RWPE1 (cell line): ENCODE measurements at places on chromosomes 3 and 15.

DNA sequence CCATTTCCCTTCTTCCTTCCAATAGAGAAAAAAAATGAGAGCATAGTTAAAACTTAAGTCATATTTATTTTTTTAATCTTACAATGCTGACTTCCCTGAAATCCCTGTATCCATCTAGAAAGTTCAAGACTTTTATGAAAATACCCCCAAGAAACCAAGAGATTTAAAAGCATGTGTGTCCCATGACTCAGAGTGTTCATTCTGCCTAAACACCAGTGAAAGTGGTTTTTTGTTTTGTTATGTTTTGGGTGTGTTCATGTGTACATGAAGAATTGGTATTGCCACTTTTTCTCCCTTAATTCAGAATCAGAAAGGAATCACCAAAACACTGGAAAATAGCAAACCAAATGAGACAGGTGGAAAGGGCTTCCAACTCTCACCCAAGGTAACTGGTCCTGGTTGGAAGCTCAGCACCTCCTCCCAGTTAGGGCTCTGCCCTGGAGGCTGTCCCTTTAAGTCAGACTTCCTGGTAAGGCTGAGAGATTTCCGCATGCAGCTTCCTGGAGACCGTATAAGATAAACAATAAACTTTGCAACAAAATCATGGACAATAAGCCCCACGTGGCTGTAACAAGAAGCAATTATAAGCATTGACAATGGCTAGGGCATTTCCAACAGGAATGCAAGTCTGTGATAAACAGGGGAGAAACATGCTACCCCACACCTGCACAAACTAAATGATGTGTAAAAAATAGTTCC lies 121.9 kb upstream of the ARHGEF3 start:
- peak; percentile 38 for DNase-seq

DNA sequence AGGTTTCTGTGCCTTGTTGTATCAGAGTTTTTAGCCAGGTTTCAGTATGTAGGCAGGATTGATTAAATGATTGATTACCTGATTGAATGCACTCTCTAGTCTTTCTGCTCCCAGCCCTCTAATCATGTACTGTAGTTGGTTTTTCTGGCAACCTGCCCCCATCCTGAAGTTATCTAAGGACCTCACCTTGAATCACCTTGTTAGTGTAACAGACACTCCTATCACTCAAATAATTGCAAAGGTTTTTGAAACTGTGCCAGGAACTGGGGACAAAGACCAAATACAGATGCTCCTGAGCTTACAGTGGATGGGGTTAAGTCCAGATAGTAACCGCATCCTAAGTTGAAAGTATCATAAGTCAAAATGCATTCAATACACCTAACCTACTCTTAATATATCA lies 141.5 kb upstream of the EIF1B start:
- no peak for DNase-seq

GRCh38 chr3:187798531-187799530 lies 53.6 kb upstream of the BCL6 start:
- DNase-seq: no peak

DNA sequence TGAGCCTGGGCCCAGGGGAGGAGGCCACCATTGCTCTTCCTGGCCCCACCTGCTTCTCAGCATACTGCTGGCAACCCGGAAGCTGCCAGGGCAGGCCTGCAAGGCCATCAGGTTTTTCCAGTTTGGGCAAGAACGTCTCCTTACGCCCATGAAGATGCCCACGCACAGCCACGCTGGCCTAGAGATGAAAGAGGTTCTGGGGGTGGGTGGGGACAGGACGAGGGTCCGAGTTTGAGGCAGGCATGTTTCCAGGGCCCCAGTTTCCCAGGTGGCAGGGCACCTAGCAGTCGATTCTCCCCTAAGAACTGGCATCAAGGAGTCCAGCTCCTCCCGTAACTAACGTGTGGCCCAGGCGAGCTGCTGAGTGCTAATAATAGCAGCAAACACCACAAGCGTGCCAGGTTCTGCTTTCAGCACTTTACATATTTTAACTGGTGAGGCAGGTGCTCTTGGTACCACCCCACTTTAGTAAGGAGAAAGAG lies 45.8 kb downstream of the ZNF710 start:
- peak; percentile 85 for DNase-seq

GRCh38 chr15:38049891-38050290 lies 115.5 kb downstream of the TMCO5A start:
- DNase-seq: no peak

GRCh38 chr3:63993653-63994079 lies 29.6 kb downstream of the PSMD6 start:
- peak; percentile 59 for DNase-seq

- DNase-seq: peak; percentile 76
Measured at GRCh38 chr15:88657326-88658069, 18.7 kb downstream of the ISG20 start.

DNA sequence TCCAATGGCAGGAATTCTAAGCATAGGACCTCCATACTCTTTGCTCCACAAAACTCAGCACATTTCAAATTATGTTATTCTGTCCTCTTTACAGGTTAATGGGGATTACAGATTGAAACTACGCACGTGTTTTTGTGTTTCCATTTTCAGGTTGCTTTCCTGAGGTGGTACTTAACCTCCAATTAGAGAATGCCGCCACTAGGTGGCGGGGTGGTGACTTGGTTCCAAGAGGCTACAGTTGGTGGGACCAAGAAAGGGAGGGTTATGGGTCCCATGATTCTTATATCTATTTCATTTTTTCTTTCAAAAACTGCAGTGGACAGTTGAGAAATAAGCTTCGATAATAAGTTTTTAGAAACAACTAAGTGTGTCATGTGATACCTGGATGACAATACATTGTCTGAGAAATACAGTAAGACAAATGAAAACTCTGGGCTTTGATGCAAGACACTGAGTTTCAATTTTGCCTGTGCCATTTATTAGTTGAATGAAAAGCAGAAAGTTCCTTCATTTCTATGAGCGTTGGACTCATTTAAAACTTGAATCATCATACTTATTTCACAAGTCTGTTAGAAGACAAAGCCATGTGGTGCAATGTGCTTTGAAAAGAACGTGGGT lies 539.0 kb downstream of the FGF12 start:
- DNase-seq: peak; percentile 26

DNA sequence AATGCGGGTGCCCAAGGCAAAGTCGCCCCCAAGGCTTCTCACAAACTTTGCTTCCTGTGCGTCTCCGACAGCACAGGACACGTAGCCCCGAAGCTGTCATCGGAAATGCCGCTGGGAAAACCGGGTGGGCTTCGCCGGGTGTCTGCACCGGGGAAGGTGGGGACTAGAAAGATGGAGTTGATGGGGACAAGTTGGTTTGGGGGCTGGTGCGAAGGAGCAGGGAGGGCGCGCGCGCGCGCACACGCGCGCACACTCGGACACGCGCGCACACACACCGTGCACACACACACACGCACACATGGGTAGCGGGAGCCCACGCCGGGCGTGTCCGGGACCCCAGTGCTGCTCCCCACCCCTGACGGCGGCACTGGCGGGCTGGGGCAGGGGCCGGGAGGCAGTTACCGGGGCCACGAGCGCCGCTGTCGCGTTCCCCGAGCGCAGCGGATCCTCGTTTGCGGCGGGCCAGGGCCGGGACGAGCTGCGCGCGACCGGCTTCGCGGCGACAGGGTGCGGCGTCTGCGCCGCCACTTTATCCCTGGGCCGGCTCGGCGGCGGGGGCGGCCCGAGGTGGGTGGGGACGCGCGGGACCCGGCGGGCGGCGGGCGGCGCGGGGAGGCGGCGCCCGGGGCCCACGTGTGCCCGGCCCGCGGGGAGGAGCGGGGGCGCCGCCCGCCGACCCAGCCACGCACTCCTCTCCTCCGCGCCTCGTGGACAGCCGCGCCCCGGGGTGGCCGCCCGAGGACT lies 539 bp upstream of the MGLL start:
- no peak for DNase-seq

GRCh38 chr3:55792009-55792408 lies 304.9 kb upstream of the WNT5A start:
- no peak for DNase-seq

GRCh38 chr3:197280156-197280555 lies 18.3 kb downstream of the DLG1 start:
- DNase-seq: no peak

DNA sequence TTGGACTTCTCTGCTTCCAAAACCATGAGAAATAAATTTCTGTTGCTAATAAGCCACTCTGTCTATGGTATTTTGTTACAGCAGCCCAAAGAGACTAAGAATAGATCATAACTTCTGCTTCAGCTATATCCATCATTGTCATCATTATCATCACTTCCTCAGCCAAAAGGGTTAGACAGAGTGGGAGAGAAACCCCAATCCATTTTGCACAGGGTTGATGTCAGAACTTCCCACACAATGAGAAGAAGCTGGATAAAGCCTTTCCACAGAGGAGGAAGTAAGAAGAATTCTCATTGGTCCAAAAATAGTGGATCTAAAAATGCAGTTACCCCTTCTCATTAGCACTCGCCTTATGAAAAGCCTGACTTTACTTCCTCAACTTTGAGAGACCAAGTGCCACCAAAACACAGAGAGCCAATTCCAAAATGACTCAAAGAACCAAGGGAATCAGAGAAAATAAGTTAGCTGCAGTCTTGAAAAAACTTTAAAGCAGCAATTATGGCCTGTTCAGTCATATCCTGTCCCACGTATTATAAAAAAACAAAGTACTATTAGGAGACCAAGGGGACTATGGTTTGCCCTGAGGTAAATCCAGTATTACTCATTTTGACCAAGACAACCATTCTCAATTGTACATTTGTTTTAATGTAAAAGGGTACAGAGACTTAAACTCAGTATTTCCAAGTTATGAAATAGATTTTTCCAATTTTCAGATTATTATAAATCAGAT lies 80.2 kb downstream of the WNT5A start:
- DNase-seq: no peak

DNA sequence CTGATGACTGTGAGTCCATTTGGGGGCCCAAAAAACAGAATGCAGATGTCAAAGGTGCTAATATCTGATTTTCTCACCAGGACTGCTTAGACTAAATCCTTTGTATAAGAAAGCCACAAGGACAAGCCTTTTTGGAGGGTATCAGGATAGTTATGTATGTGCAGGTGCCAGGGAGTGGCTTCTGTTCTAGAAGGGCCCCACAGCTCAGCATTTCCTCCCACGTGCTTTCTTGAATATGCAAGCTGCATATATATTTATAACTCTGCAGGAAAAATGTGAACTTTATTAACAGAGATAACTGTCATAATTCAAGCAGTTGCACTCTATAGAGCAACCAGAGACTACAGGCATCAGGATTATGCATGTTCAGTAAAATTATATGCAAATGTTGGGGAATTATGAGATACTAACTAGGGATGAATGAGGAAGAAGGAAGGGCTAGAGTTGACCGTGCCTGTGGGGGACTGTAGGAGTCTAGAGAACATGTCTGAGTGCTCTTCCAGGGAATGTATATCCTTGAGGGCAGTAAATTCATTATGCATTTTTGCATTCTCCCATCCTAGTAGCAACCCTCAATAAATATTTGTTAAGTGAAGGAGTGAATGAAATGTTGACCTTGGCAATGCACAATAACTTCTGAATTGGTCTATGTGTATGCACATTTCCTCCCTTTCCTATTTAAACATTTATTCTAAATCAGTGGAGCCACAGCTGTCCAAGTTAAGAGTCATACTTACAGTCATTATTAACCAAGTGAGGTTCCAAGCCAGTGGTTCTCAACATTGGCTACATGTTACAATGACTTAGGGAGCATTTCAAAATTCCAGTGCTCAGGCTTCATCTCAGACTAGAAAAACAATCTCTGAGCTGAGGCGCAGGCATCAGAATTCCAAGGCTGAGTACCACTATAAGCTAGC lies 94.8 kb upstream of the ANKRD28 start:
- DNase-seq: no peak

- DNase-seq: peak; percentile 45
Measured at GRCh38 chr3:66442254-66443117, 58.3 kb downstream of the LRIG1 start.

DNA sequence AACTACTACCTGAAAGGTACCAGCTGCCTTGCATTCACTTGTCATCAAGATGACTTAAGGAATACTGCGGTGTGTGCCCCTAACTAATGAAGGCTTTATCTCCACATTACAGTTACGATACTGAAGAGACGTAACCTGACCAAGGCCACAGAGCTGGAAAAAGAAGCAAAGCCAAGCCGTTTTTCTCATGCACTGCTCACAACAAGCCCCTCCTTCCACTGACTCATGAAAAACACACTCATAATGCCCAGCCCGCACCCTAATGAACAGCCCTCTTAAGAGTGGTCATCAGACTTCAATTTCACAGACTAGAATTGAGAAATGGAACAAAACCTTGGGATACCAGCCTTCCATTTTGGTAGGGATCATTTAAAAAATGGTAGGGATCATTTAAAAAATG lies 11.6 kb downstream of the PSMD6 start:
- DNase-seq: peak; percentile 27

GRCh38 chr3:44885618-44886017 lies 11.2 kb downstream of the TGM4 start:
- DNase-seq: peak; percentile 95

- no peak for DNase-seq
Measured at GRCh38 chr3:39524107-39524506, 56.6 kb downstream of the MOBP start.

DNA sequence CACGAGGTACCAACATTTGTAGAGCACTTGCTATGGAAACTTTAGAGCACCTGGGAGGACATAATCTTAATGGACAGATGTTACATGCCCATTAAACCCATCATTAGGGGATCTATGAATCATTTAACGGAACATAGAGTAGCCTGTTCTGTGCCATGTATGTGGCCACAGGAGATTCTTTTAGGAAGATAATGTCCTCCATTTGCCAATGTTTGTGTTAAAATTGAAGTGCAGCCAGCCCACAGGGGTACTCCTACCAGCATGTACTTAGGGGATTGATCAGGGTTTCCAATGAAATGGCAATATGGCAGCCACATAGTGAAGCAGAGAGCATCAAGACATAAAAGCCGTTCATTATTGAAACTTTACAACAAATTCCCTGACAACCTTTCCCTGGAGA lies 70.7 kb downstream of the TNIK start:
- no peak for DNase-seq

DNA sequence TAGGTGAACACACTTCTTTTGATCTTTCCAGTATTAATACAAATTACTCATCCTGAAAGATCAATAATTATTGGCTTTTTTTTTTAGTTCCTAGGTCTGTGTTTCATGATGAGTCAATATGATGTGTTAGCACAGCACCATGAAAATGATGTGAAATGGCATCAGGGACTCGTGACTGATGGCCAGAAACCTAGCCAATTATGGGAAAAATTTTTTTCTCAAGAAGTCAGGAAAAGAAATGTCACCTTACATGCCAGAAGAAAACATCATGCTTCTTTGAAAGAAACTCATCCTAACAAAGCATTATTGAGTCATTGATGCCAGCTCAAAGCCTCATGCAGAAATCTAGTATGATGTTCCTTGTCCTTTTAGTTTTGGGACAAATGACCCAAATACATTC lies 468.3 kb upstream of the CBLB start:
- DNase-seq: no peak

- DNase-seq: no peak
Measured at GRCh38 chr3:52072020-52072419, 15.6 kb upstream of the DUSP7 start.

DNA sequence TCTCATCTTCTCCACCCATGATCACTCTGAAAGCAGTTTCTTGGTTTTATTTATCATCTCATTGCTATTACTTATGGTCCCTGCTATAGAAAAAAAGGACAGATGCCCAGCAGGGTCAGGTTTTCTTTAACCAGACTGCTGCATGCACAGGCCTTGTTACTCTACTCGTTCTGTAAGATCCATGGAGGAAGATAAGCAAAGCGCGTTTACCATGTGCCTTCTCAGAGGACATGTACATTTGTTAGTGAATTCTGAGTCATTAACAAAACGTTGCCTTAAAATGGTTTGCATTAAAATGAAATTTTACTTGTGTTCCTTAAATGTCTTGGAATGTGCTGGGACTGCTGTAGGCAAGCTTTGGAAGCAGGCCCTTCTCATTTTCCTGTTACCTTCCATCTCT lies 657.3 kb upstream of the KCNMB2 start:
- no peak for DNase-seq

- DNase-seq: no peak
Measured at GRCh38 chr3:105579439-105579838, 212.7 kb downstream of the ALCAM start.
